ENCODE measurements at places on chromosomes 3 and 15. TPM values are rescaled to one million over a fixed set of nuclear protein-coding genes. Genes with fewer than 3 reads are reported as not detected.

- no peaks in the 10 kb centered on the region for H3K27me3 ChIP-seq
- no peak overlapping the region for H3K27ac ChIP-seq
- DNase-seq, result no peak
- H3K4me3 ChIP-seq, result no peak overlapping the region
Measured at GRCh38 chr3:30531017-30531570, 75.3 kb upstream of the TGFBR2 start.

DNA sequence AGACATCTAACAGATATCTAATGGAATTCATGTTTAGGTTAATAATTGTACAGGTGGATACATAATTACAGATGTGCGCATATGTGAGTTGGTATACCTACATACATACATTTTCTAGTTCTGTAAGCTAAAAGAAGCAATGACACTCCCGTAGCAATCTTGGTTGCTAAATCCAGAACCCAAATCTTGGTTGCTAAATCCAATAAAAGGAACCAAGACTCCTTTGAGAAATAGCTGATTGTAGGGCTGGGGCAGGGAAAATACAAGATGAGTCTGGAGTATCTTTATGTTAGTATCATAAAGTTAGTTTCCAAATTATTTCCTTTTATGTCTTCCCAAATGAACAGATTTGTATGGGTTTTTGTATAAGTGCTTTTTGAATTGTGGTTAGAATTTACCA, 135.2 kb downstream of the TMCC1 start:
- H3K27me3 ChIP-seq, result no peaks in the 10 kb centered on the region
- no peaks in the 10 kb centered on the region for H3K36me3 ChIP-seq
- no peak overlapping the region for H3K4me3 ChIP-seq
- H3K27ac ChIP-seq, result no peak overlapping the region
- no peaks in the 10 kb centered on the region for H3K4me1 ChIP-seq

C3orf52 gene
- 3.4 TPM for polyA plus RNA-seq

SLC25A36 gene
- polyA plus RNA-seq, result 32.6 TPM

GRCh38 chr15:28974142-28974541, 88.4 kb downstream of the APBA2 start:
- H3K27me3 ChIP-seq, result no peaks in the 10 kb centered on the region
- no peak overlapping the region for H3K4me3 ChIP-seq
- H3K4me1 ChIP-seq, result peaks cover 15% of the 10 kb centered on the region
- no peak for DNase-seq

Measured in K562 (cell line).